ENCODE measurements at places on chromosomes 1 and 21. TPM values are rescaled to one million over a fixed set of nuclear protein-coding genes. Genes with fewer than 3 reads are reported as not detected.

S1PR1 gene
- total RNA-seq = 209 TPM

DNA sequence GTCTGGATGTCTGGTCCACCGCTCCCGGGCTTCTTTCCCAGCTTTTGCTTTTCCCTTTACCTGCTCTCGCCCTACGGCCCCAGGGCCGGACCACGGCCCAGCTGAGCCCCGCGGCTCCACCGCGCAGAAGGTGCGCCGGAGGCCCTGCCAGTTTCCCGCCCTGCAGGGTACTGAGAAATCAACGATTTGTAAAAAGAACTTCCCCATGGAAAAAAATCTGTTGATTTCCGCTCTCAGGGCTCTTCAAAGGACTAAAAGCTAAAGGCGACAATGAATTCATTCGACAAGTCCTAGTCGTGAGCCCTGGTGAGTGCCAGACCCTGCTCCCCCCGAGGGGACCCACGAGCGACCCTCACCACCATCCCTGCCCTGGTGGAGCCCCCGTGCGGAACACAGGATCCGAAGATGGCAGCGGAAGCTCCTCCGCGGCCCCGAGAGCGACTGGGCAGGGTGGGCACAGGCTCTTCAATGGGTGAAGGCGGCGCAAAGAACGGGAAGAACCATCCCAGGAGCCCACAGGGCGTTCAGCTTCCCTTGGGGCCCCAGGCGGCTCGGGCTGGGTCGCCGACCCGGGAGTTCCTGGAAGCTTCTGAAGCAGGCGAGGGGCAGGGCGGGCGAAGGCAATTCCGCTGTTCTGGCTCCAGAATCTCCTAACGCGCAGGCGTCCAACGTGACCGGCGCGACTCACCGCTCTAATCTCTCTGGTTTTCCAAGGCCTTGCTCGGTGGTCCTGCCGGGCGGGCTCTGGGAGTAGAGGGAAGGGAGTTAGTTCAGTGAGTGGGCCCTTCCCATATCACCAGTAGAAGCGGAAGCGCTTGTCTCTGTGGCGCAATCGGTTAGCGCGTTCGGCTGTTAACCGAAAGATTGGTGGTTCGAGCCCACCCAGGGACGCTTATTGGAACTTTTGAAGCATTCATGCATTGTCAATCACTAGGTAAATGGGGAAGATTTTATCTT is 6.6 kb upstream of the RNU1-2 start:
- peak; percentile 32 for DNase-seq

RGS1 gene
- total RNA-seq = 14.2 TPM

DNA sequence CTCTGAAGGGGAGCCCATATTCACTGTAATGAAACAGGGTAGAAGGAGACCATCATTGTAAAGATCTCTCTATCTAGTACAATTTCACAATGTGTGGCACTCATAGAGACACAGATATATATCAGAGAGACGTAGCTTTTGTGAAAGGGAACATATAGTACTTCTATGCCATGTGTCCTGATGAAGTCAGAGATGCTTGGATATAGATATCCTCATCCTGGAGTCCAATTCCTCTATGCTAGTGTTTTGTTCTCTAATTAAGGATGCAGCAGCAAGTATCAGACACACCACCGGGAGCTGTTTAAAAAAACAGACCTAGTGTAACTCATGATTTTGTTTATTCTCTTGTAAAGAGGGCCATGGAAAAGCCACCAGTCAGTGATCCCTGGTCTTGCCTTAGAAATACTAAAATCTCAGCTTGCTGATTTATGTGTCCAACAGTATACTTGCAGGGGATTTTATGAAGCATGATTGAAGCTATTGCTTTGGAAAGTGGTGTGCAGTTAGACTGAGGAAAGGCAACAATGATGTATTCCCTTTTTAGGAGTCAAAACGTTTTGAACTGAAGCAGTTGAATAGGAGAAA is 2.5 kb downstream of the NCAM2 start:
- DNase-seq = no peak

DNA sequence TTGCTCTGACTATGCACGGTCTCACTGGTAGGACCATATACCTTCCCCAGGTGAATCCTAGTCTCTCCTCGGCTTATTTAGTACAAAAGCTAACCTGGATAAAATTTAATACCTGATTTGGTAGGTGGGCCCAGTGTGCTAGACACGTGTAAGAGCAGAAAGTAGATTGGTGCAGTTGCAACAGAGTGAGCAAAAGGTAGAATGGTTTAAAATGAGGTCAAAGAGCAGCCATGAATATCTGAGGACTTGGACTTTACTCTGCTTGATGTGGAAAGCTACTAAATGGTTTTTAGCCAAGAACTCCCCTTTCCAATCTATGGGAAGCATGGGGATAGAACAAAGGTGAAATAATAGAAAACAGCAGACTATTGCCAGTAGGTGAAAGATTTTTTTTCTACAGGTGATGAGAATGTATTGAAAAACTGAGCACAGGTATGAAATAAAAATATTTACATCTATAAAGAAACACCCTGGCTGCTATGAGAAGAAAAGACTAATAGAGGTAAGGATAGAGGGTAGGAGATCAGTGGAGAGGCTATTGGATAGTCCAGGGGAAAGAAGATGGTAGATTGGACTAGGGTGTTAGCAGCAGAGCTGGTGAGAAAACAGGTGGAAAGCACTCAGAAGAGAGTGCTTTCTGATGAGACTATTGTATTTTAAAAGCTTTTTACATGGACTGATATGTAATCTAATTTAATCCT is 61.3 kb upstream of the BCL9 start:
- DNase-seq = no peak

GRCh38 chr21:26777166-26777565 is 68.0 kb downstream of the ADAMTS1 start:
- no peak for DNase-seq

DNA sequence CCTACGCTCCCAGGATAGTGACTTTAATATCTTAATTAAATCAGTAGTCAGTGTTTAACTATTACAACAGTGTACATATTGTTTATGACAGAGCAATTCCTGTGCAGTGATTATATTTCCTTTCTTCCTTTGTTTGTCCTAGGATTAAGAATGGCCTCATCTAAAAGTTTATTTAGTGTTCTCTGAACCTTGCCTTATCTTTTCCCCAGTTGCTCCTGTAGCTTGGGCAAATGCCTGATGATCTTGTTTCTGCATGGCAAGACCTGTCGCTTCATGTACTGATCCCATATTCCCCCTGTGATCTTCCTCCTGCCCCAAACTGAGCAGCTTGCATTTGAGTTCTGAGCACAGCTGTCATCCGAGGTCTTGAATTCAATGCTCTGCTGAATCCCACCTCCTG is 69.1 kb upstream of the STUM start:
- DNase-seq = no peak

DNA sequence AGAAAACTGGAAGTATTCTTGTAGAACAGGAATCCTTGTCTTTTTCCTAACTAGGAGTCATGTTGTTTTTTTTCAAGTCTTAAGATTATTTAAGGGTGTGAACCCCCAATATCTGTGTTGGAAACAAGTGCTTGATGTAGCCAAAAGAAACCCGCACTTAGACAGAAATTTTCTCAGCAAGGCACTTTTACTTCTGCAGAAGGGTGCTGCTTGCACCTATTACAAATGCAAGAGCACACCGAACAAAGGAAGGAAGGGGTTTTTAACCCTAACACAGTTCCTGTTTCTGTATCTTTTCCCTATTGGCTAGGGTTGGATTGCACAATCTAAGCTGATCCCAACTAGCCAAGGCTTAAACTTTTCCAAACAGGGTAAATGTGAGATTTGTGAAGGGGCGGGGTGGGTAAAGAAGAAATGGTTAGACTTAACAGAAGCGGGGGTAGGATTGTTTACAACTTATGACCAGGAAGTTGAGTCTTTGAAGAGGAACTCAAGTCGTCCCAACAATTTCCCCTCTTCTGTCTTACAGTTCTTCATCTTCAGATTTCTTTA is 75.1 kb downstream of the ZFYVE9 start:
- DNase-seq = no peak

DNA sequence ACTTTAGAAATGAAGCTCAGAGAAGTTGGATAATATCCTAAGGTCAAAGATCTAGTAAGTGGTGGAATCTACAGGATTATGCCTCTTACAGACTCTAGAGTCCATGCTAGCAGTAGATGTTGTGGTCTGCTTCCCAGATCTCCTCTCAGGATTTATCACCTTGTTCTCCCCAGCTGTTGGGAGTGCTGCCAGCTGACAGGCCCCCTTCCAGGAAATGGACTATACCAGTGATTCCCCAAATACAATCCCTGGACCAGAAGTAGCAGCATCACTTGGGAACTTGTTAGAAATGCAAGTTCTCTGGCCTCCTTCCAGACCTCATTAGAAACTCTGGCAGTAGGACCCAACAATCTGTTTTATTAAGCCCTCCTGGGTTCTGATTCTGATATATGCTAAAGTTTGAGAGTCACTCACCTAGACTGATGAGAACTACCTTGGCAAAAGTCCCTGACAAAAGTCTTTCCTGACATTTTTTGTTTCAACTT is 24.5 kb upstream of the NTNG1 start:
- DNase-seq = no peak

CENPL gene
- 35.5 TPM for total RNA-seq

- no peak for DNase-seq
Measured at GRCh38 chr21:41863439-41863740, 15.8 kb downstream of the PRDM15 start.

DNA sequence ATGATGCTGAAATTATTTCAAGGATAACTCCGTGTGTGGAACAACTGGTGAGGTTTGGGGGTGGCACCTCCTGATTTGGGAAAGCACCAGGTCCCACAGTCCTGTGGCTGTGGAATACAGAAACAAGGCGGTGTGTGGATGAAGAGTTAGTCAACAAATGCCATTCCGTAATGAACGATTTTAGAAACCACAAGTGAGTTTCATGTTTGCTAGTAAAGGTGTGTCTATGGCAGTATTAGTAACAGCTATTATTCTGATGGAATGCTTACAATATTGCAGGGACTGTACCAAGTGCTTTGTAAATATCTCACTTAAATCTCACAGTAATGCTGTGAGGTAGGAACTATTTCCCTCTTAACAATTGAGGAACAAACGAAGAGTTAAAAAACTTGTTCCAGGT is 53.8 kb downstream of the B3GALNT2 start:
- DNase-seq = no peak

DNA sequence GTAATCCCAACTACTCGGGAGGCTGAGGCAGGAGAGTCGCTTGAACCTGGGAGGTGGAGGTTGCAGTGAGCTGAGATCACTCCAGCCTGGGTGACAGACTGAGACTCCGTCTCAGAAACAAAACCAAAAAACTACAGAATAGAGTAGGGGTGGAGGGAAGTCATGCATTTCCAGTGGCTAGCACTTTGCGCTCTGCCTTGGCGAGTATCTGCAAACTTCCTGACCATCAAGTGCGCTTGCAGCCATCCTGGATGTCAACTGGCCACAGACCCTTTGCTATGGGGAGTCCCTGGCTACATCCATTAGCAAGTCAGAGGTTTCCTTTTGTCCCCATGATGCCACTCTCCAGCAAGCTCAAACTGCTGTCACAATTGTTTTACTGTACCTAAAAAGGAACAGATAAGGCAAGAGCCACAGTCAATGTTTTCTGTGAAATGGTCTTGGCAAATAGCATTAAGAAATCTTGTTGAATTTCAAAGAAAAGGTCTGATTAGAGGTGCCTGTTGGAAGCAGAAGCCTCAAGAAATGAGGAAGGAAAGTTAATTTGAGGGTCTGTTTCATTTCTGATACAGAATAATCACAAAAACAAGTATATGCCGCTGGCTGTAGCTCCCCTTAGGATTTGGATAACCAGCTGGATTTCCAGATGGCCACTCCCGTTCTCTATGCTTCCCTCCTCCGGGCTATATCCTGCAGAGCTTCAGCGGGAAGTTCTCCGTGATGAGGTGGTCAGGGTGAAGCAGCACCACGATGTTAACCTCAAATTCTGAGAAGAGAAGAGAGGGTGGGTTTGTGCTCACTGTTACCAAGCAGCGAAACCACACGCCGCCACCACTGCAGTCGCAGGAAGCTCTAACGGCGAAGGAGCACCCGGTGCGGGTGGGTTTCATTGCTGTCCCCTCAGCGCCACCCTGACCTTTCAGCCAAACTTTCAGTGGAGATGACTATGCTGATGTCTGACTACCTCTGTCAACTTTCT is 42.0 kb downstream of the VPS26C start:
- peak; percentile 68 for DNase-seq
